ENCODE measurements at places on chromosomes 12 and 14.

GRCh38 chr14:43407706-43408105 lies 1099.4 kb downstream of the FSCB start:
- no peak for DNase-seq

- DNase-seq, result no peak
Observed at GRCh38 chr12:10409392-10409791, at the start of gene KLRC4. Gene KLRC4, minus strand, starts transcription at chr12:10409757. Its CDS starts 182 bp downstream, at chr12:10409575.

DNA sequence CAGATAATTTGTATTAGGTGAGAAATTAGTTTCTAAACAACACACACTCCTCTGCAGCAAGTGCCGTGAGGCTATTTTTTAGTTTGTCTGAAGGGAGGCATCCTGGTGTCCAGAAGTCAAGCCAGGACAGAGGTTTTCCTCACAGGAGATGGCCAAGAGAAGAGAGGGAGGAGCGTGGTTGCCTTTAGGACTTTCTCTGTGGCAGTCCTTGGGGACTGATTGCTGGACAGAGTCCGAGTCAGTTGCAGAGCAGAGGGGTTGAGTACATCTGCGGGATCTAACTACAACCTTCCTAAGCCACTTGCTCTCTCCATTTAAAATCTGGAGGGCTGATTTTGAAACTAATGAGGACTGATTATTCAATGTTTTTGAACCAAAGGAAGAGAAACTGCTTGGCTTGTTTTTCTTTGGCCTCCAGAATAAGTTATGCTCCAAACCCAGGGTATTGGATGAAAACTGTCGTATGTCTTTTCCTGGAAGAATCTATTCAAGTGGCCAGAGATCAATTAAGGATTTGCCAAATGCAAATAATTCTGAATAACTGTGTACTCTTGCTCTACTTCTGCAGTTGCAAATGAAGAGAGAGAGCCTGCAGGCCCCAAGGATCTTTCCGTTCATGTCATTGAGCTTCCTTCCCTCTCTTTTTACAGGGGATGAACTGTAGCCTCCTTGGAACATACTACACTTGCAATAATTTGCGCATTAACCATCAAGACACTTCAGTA lies 1.2 kb downstream of the SLCO1C1 start:
- no peak for DNase-seq

DNA sequence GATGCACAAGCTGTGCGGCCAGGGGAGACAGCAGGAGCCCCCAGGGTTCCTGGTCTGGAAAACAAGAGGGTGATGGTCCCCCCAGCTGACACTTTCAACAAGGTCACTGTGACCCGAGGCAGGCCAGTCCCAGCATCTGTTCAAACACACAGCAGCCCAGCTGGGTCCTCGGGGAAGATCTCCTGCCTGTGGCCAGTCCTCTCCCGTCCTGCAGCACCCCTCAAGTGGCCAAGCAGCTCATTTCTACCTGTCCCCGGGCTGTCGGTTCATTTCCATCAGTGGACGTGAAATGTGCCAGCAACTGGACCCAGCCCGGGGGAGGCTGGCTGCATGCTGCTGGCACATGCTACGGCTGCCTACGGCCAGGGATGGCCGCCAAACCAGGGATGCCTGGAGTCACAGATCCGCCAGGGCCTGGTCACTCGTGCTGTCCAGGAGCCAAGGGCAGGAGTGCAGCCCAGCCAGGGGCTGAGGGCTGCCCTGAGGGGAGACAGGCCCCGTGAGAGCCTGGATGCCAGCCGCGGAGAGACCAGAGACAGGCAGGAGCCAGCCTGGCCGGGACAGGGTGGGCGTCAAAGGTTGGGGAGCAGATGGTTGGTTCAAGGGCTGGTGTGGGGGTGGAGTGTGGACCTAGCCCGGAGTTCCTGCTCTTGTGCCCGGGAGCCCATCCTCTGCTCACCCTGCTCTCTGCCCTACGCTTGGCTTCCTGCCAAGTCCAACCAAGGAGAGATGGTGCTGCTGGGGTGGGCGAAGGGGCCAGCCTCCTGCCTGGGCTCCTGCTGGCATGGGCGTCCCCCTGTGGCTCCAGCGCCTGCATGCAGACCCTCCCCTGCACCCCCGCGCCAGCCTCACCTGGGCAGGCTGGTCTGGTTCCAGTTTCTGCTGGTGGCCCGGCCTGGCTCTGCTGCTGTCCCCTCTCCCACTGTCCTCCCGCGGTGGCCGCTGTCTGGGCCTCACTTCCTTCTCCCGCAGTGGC lies 143.8 kb downstream of the ADGRD1 start:
- DNase-seq, result no peak

GRCh38 chr12:45794422-45794821 lies 64.9 kb downstream of the ARID2 start:
- no peak for DNase-seq
